ENCODE measurements at places on chromosomes 7 and 10.

DNA sequence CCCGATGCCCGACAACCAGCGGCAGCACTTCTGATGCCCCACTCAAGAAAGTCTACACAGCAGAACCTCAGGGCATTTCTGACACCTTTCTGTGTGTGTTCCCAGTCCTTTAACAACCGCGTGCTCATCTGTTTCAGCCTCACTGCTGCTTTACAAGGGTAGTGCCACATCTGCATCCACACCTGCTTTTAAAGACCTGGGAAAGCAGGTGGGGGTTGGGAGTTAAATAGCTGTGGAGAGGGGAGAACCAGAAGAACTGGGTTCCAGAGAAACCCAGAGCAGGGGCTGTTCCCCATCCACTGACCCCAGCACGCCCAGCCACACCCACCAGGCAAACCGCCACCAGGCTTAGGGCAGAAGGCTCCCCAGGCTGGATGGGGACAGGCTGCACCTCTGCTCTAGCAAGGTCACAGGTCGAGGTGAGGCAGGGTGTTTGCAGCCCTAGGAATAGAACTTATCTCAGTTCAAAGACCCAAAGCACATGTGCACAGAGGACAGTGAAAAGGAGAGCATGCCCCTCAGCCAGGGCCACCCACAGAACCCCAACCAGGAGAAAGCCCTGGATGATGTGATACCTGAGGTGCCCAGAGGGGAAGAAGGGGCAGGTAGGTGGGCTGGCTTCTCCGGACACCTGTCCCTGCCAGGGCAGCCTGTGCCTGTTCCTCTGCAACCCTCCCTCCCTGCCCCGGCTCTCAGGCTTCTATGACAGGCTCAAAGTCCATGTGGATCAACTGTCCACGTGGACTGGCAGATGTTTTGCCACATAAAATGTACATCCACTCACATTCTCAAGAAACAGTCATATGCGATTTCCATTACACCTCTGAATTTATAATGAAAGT is 51.3 kb downstream of the COBL start:
- DNase-seq, result no peak

DNA sequence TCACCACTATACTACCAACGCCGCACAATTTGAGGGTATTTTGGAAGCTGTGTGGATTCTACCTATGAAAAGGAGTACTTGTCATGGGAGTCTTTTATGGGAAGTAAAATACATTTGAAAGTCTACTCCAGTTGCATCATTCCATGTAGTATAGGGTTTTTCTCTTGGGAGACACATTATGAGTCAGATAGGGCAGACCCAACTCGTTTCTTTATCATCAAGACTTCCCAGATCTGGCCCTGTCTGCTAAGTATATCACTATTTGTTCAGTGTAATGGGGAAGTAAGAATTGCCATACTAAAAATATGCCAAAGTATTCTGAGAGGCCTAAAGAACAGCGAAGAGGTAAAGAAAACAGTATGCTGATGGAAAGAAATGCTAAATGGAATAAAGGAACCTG is 144.2 kb downstream of the SPAG6 start:
- DNase-seq, result no peak

DNA sequence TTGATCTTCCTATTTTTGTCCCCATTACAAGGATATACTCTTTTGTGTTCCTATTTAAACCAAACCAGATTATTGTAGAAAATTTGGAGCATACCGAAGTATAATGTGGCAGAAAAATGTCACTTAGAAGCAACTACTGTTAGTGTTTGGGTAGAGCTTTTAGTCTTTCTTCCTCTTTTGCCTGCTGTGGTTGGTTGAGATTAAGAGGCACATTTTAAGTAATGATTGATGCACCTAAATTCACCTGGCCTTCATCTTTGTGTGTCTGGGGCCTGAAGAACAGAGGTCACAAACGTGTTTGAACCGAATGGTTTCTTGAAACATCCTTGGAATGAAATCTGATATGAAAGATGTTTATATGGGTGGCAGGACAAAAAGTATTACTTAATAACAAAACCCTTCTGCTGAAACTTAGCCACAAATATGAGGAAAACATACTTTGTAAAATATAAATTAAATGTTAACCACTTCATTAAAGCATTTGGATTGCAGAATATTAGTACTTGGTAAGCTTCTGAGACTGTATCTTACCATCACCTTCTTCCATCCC is 2.6 kb downstream of the BPGM start:
- DNase-seq, result no peak

DNA sequence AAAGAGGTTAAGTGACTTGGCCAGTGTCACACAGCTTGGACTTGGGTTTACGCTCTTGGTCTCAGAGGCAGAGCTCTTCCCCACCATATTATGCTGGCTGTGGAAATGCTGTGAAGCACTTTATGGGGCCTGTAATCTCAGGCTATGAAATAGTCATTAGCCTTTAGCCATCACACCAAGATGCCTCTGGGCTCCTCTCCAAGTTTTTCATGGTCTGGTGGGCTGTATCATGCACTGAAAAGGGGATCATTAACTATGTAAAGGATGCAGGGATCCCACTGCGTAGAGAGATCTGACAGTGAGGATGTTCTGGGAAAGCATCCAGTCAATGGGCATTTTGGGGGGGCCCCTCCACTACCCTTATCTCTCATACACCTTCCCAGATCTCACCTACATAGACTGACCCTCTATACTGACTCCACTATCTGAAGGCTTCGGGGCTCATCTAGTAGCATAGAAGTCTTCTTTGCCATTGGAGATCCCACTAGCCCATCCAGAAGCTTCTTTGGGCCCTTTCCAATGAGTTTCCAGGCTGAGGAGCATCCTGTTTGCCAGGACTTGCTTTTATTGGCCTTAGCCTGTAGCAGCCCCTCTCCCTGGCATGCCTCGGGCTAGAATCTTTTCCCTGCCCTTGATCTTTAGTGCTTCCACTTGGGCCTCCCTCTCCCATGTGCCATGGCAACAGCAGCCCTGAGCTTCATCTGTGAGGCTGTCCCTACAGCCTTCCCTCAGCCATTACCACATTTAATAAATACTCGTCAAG is 19.6 kb downstream of the FRMPD2 start:
- DNase-seq, result no peak

DNA sequence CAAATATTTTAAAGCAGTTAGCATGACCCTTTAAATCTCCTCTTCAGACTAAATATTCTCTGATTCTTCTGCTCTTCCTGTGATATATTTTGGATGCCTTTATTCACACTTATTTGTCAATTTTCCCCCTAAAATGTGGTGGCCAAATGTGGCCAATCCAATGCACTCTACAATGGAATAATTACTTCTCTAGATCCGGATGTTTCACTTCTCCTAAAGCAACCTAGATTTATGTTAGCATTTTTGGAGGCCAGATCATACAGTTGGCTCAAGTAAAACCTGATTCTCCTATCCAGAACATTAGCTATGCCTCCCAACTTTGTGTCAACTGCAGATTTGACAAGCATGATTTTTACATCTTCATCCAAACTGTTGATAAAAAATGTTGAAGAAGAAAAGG is 153.7 kb downstream of the CREB5 start:
- no peak for DNase-seq

- no peak for DNase-seq
Measured at GRCh38 chr10:124917428-124918190, 24.3 kb upstream of the ZRANB1 start.

DNA sequence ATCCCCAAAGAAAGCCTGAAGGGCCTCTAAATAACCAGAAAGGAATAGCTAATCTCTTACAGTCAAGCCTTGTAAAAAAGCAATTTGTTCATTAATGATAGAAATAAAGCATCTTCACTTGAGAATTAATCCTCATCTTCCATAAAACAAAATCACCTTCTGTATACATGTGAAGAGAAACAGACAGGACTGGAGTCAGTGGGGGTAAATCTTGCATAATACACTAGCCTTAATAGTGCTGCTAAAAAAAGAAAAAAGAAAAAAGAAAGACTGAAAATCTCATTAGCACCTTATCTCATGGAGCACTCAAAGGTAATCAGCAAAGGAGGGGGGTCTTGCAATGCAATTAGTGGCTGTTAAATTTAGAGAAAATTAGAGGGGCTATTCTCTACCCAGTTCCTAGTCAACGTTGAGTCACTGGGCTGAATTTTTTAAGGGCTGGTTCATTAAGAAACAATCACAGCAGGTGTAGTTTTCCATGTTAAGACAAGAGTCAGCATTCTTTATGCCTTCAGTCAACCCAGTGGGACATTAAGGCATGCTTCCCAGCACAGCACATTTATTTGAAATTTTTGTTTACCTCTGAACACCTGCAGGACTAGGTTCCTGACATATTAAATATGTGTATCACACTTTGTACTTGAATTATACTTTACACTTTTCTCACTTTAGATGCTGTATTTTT is 1455.7 kb upstream of the CELF2 start:
- no peak for DNase-seq

- no peak for DNase-seq
Measured at GRCh38 chr7:130363026-130363847, 17.1 kb upstream of the CPA1 start.

GRCh38 chr7:82950436-82950835 is 212.2 kb downstream of the PCLO start:
- DNase-seq, result no peak

DNA sequence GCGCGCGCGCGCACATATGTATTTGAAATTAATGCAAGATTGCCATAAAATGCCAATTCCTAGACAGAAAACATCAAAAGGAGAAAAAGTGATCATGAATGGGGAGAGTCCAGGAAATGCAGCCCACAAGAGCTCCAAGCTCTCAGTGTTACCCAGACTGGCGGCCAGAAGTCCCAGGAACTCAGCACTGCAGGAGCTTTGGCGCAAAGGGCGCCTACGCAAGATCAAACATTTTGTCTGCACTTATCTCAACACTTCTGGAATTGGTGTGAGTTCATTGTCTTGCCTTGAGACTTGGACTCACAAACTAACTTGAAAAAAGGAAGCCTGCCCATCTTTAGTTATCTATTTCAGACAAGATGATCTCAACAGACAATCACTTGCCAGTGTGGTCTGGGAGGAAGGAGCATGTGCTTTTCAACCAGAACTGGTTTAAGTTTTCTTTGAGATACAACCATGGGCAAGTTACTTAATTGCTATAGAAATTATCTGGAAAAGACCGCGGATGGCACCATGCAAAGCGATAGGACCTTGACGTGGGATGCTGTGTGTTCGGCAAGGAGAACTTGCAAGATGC is 77.2 kb downstream of the KIAA1549 start:
- DNase-seq, result no peak

GRCh38 chr10:516764-517163 is 172.7 kb downstream of the DIP2C start:
- no peak for DNase-seq

DNA sequence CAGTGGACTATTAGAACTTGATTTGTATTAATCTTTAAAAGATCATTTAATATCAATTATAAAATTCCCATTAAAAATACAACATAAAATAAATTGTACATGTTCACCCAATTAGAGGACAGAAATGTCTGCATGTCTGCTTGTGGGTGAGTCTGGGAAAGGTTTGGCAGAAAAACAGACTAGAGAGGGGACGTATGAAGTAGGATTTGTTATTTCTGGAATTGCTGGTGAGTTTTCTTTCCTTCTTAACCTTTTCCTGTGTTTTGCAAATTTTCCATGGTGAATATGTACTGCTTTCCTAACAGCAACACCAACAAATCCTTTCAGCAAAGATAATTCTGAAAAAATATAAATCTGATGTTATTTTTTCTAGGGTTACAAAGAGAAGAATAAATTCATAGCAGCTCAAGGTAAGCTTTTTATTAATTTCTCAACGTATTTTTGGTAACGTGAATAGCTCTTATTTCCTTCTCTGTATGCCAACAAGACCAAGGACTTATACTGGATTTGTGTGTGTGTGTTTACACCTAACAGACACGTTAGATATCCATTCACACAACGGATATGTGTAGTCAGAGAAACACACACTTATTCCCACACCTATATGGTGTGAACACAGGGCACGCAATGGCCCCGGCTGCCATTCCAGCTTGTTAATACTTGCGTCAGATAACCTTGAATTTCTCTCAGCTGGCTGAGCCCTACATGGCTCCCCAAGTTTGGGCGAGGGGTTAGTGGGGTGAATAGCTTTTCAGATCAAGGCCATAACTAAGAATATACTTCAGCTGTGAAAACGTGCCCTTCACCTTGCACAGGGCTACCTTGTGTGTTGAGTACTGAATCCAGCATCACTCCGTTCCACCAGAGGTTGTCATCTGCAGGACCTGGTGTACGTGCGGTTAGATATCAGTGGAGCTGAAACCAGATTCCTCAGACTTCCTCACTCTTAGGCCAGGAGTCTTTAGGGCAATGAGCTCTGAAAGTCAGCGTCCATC is 64.6 kb downstream of the MKI67 start:
- DNase-seq, result no peak

DNA sequence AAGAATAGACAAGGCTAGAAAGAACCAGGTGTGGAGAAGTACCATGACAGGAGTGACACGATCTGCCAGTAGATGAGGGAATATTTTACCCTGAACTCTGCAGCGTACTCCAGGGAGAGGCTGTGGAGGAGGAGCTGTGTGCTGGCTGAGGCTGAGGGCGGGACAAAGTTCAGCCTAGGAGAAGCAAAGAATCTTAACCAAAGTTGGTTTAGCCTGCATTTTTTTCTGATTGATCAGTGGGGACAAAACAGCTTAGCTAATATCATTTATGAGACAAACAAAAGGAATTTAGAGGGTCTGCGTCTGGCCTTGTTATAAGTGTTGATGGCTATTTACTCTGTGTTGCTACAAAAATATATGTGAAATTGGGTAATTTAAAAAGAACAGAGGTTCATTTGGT is 5.2 kb upstream of the NPSR1 start:
- DNase-seq, result no peak

DNA sequence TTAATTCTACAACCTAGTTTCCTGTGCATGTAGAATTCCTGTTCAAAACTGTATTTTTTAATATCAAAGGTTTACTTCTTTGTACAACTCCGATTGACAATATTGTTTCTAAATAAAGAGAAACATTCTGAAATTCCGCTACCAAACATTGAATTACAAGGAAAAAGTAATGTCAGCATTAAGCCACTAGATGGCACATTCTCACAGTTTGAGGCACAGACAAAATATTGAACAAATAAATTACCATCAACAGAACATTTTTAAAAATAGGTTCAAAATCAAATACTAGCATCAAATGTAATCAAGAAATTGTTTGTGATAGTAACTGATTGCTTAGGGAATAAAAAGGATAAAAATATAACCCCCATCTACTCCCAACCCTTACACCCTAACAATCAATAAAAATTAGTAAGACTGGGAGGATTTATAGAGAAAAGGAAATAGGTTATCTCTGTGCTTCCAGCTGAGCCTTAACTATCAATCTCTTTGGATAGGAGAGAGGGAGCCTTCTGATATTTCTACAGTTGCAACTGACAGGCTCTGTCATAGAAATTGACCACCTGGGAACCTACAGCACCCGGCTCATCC is 86.6 kb upstream of the C7orf33 start:
- DNase-seq, result no peak

DNA sequence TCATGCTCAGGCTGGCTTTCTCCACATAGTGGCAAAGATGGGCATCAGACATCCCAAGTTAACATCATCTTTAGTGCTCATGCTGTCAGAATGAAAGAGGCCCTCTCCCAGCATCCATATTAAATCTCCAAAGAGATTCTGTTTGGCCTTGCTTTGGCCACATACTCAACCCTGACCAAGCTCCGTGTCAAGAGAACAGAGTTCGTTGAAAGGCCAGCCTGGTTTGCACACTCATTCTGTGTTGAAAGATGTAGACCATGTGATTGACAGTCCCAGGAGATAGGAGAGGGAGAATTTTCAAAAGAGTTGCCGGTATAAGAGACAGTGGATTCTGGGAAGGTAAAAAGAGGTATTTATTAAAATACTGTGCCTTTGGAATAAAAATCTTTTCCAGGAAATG is 19.7 kb downstream of the MET start:
- DNase-seq, result no peak
